Activated naive CD4-positive, alpha-beta T cell (primary cell): ENCODE measurements at places on chromosomes 11 and 22.

- DNase-seq, result no peak
Measured at GRCh38 chr22:38414009-38414395, 41.0 kb downstream of the KCNJ4 start.

GRCh38 chr11:64852804-64853509 lies 8.5 kb upstream of the CDC42BPG start:
- no peak for DNase-seq

DNA sequence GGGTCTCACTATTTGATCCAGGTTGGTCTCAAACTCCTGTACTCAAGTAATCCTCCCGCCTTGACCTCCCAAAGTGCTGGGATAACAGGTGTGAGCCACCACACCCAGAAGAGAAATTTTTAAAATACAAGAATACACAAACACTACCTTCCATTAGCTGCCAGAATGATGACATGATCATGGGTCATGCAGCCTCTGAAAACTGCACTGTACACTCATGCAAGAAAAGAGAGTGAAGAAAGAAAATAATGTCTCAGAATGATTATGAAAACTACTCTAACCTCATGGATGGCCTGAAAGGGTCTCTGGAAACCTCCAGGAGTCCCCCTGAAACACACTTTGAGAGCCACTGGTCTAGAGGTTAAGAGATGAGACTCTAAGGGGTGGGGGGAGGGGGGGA lies 18.8 kb downstream of the VPS37C start:
- no peak for DNase-seq

DNA sequence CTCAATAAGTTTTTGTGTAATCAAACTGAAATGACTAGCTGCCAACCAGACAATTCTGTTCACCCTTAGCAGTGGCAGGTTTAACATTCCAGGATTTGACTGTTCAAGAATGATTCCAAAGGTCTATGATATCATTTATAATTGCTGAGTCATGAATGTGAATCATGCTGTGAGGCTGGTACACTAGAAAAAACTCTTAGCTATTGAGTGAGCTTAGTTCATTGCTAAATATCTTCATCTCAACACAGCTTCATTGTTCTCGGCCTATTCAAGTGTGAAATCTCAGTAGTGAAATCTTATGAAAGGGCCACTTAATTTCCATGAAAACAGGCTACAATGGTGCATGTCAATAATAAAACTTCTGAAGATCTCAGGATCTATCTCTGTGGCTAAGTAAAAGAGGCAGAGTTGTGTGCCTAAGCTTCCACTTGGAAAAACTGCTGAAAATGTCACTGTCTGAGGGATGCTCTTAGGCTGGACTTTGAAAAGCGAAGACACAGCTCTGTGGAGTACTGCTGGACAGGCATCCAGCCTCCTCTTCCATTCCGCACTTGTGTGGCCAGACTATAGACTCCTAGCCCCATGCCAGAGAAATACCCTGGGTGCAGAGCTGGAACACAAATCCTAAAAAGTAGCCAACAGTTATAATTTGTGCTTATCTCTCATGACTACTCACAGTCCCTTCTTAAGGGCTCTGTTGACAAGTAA lies 12.8 kb downstream of the AQP11 start:
- no peak for DNase-seq

DNA sequence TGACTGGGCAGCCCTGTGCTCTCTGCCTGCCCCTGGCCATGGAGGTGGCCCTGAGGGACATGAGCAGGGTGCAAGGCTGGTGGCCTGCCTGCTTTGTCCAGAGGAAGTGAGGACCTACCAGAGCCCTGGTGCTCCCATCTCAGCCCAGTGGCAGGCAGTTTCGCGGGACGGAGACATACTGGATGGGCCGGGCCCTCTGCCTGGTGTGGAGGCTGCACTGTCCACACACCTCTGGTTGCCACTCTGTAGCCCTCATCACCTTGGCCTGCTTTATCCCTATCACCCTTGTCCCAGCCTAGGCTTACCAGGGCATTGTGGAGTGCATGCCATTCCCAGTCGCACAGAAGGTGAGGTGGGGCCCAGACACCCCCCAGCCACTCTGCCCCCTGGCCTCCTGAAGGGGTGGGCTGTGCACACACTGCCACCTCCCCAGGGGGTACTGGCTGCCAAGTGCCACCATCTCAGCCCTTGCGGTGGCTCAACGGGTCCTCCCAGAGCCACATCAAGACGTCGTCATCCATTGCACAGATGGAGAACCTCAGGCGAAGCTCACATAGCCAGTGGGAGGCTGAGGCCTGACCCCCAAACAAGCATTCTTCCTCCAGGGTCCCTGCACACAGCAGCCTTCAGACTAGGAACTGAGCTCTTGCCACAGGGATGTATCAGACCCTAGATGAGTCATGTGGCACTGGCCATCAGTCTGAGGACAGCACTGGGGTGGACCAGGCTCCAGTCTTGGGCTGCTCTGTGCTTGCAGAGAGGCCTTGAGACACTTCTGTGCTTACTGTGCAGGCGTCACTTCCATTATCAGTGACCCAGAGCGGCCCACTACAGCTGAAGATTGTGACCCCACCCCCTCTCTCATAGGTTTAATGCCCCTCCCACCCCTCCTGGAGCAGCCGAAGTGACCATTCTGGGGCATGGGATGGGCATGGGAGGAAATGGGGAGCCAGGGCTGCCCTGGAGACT lies 176.1 kb downstream of the IGLL1 start:
- no peak for DNase-seq

DNA sequence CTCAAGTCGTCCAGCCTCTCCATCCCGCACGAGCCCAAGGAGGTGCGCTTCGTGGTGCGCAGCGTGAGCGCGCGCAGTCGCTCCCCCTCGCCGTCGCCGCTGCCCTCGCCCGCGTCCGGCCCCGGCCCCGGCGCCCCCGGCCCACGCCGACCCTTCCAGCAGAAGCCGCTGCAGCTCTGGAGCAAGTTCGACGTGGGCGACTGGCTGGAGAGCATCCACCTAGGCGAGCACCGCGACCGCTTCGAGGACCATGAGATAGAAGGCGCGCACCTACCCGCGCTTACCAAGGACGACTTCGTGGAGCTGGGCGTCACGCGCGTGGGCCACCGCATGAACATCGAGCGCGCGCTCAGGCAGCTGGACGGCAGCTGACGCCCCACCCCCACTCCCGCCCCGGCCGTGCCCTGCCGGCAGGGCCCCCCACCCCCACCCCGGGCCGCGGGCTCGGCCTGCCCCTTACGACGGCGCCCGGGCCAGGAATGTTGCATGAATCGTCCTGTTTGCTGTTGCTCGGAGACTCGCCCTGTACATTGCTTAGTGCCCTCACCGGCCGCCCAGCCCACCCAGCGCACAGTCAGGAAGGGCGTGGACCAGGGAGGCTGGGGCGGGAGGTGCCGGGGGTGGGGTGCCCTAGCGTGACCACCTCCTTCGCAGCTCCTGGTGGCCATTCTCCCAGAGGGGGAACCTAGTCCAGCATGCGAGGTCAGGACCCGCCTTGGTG lies 6.9 kb upstream of the ACR start:
- no peak for DNase-seq

DNA sequence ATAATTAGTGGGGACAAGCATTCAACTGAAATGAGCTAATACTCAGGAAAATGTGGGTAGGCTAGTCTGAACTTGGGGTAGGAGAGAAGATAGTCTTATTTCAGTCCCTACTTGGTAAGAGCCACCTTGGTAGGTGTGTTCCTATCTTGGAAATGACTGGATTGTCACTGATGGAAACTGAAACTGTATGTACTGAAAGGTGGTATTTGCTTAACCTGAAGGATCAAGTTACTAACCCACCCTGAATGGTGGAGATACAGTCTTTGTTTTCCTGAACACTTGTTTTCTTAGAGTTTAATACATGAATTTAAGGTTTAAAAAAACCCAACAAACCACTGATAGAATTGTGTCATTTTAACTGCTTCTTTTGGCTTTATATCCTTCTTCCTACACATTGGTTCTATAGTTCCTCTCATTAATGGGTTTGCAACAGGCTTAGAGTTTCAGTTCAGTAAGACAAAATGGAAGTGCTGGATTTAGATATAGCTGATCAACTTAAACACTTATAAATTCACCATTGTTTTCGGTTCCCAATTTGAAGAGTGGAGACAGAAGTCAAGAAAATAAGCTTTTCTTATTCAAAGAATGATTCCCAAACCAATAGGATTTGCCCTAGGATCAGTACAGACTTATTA lies 4.2 kb downstream of the FAR1 start:
- no peak for DNase-seq

GRCh38 chr11:118287006-118287405 lies 17.5 kb upstream of the CD3E start:
- DNase-seq, result no peak

DNA sequence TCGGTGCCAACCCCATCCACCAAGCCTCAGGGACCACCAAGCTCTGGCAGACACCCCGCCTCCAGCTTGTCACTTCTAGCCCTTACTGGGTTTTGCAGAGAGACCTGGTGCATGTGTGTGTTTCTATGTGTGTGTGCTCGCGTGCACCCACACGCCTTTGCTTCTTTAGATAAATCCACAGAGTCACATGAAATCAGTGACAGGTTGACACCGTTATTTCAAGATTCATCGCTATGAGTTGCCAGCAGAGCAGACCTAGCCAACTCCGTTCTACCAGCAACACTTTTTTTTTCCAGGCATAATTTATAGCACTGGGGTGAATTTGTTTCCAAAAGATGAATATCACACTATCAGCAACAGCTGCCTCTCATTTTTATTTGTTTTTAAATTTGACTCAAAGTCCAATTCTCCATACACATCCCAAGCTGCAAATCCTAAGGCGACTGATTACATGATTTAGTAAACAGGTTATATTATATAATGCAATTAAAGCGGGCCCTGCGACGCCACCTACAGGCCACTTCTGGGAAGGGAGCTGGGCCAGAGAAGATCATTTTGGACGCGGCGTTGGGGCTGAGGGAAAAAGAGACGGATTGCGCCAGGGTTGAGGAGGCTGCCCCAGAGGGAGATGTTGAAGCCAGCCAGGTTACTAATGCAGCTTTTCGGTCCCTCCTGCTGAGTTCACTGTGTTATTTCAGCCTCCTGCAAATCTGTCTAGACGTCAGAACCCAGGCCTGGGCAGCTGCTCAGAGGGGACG lies 150.5 kb downstream of the FEZ1 start:
- DNase-seq, result no peak

DNA sequence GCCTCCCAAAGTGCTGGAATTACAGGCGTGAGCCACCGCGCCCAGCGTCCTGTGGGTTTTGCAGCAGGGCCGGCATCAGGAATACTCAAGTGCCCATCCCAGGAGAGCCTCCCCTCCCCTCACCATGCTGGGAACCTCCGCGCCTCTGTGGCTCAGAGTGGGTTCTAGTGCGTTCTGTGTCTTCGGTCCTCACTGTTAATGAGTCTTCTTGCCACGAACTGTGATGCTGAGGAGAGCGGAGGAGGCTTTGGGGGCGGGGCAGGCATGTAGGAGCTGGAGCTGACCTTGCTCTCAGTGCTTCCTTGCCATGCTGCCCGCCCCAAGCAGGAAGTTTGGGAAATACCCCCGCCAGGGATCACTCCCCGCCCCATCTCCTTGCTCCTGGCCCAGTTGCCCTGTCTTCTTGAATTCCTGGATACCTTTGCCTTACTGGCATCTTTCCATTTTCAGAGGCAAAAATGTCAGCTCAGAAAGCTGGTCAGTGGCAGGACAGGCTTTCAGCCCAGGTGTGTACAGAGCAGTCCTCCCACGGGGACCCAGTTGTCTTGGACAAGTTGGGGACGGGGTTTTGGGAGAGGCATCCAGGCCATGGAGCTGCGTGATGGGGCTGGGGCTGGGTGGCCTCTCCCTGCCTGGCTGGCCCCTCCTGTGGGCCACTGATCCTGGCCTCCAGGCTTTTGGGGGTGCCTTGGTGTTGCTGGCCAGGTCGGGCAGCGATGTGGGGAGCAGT lies 5.1 kb downstream of the GRAMD4 start:
- DNase-seq, result no peak
